ENCODE measurements at places on chromosomes 16 and 17. TPM values are rescaled to one million over a fixed set of nuclear protein-coding genes. Genes with fewer than 3 reads are reported as not detected.
A peak's percentile ranks its signal among the peaks of the same experiment; 100 is the strongest.

CTRB2 gene
- total RNA-seq, result 10.3 TPM

FNDC8 gene
- not detected for total RNA-seq

UMOD gene
- not detected for total RNA-seq

VAMP2 gene
- 67.5 TPM for total RNA-seq

GRCh38 chr17:4365628-4366326 is 698 bp downstream of the UBE2G1 start:
- peak; percentile 21 for DNase-seq

DNA sequence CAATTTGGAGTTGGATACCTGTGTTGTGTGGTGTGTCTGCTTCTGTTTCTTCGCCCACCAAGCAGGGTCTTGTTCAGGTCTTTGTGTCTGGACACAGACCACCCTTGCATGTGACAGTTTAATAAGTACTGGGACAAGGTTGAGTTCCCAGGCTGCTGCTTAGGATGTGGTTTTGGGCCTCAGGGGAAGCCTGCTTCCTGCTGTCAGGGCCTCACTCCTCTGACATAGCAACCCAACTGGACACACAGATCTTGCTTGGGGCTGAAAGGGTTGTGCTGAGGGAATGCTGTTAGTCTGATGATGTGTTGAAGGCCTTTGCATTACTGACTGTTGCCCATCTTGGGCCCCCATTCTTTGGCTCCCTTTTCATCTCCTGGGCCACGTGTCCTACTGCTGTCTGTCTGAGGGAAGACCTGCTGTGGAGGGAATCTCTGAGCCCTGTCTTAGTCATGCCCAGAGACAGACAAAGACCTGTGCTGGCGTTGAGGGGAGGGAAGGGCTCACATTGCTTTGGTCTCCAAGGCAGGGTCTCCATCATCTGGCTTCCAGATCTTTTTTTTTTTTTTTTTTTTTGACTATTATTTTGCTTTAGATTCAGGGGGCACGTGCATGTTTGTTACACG is 4.7 kb upstream of the TGFB1I1 start:
- no peak for DNase-seq

DNA sequence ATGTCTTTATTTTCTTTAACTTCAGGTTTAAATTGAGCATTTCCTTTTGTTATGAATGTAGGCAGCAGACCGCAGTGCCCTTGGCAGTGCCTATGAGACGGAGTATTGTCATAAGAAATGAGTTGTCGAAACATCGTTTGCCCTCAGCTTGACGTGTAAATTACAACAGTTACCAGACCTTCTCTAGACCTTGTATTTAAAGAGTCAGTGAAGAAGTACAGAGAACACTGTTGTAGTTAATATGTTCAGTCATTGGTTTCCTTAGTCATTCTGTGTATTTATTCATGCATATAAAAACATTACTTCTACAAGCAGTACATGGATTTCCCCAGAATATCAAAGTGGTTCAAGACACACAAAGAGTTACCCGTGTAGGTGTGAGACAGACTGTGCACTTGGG is 19.0 kb downstream of the IRF8 start:
- DNase-seq, result no peak

DNA sequence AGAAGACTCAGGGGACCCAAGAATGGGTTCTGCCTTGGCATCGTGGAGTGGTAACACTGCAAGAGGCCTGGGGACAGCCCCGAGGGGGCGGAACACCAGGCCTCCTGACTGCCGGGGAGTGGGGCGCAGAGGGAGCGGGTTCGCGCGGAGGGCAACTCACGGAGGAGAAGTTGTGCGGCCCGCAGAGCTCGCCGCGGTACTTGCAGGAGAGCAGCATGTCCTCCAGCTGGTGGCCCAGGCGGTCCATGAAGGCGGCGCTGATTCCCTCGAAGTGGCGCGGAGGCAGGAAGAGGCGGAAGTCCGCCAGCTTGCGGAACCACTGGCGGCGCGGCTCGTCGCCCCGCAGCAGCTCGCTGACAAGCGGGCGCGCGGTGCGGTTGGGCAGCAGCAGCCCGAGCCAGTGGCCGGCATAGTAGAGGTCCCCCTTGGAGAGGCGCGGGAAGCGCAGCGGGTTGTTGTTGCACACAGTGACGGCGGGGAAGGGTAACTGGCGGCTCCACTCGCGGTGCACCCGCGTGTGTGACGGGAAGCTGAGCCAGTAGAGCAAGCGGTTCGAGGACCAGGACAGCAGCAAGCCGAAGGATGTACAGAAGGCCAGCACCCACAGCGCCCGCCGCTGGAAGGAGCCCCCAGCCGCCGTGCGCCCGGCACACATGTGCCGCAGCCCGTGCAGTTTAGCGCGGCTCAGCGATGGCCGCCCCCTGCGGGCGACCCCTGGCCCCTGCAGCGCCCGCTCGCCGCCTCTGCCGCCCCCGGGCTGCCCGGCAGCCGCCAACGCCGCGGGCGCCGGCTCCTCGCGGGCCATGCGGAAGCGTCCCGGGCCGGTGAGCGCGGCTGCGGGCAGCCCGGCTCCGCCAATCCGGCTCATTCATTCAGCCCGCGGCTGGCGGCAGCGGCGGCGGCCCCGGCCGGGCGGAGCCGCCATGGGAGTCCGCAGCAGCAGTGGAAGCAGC is 1.6 kb downstream of the ASIC2 start:
- DNase-seq, result no peak

- DNase-seq, result no peak
These were observed 132.5 kb upstream of the PLCG2 start for GRCh38 chr16:81646561-81646960.

DNA sequence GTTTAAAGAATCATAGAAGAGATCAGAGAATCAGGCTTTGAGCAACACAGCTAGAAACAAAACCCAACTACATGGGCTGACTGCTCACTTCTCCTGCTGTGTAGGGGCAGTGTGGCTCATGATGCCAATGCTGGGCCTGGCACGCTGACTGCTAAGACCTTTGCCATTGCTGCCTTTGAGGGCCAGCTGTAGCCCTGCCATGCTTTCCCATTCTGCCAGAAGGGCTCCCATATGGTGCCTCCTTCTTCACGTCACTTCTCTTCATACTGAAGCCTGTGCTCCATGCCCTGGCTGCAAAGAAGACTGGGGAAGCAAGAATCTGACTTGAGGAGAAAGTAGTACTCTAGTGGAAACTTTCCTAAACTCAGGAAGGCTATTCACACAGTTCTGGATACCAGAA is 232.9 kb downstream of the UTP18 start:
- DNase-seq, result no peak

All from activated T-cell treated with anti-CD3 and anti-CD28 coated beads, Interleukin-2, amount 50 U/mL, for 4 hours (primary cell).